ENCODE measurements at places on chromosomes 7 and 10.

- no peak for DNase-seq
Observed at GRCh38 chr10:89591796-89592271, 53.2 kb downstream of the PANK1 start.

DNA sequence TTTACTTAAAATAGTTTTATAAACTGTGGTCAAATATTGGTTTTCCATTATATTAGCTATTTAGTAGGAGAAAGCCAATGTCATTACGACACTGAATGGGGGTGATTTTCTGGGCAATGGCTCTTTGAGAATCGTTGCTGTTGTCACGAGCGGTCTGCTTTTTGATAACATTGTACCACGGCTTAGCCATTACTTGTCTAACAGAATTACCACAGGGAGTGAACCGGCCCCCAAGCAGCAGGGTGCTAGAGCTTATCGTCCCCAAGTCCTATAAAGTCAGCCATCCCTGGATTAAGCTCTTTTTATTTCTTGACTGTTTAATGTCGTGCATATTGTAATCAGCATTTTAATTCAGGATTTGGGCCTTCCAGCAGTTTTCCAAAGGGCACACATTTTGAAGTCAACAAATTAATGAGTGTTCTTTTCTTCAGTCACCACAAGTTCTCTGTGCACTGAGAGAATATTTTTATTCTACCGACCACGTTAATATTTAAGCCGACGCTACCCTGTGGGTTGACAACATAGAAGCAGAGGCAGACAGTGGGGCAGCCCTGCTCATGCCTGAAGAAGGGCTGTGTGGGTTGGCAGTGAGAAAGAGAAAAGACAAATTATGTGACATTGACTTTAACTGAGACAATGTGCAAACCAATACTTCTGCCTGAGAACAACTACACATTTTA lies 125.8 kb downstream of the ICA1 start:
- no peak for DNase-seq

GRCh38 chr10:101014966-101015581 lies 15.5 kb downstream of the LZTS2 start:
- DNase-seq, result no peak

DNA sequence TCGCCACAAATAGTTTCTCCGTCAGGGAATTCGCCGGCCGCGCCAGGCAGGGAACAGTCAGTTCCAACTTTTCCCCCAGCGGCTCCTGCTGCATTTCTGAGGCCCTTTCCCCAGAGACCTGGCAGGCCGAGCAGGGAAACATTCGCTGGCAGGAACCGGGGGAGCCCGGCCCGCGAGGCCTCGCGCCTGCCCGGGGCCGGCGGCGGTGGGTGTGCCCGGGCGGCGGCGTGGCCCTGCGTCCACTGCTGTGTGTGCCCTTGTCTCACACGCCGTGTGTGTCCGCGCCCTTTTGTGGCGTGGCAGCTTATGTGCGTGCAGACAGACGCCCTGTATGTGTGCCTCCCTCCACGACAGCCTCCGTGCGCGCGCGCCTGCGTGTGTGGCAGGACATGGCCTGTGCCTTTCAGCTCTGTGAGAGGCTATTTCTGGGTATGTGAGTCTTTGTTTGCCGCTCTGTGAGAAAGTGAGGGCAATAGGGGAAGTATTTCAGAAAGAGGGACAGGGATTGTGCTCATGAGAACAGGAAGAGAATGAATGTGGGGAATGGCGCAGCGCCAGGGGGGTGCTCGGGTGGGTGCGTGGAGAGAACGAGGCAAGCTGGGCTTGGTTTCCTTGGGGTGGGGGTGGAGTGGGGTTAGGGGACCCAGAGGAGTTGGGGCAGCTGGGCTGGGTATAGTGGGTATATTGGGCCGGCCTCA lies 689 bp upstream of the SMARCD3 start:
- DNase-seq, result no peak

DNA sequence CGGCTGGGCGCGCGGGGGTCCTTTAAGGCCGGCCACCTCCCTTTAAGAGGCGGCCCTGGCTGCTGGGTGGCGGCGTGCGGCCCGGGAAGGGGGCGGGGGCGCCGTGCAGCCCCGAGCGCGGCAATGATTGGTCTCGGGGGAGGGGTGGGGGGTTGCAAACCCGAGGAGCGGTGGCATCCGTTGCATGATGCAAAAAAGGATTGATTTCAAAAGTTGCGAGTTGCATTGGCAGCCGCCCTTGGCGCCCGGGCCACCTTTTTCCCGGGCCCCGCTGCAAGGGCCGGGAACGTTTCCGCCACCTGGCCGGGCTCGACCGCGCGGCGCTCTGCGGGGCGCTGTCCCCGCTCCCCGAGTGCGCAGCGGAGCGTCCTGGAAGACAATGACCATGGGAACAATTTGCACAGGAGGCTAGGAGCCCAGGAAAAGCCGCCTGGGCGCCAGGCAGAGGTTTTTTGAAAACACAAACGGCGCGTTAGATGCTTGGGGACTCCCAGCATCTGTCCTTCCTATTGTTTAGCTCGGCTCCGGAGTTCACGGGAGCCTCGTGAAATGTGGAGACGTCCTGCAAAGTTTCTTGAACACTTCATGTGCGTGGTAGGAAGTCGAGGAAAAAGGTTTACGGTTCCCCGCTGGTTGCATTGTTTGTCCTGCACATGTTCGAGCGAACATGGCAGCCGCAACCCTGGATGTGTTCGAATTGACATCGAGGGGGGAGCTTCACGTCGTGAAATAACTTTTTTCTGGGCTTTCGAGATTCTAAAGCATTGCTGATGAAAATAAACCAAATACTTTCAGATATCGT lies at the start of gene SEPHS1:
Gene SEPHS1 (minus strand): TSS at position 78 of the 802 bp plus-strand sequence. CDS start 3,343 bp downstream, outside the sequence.
- peak; percentile 69 for DNase-seq

- DNase-seq, result no peak
Observed at GRCh38 chr7:48173756-48174382, 2.6 kb downstream of the ABCA13 start.

- no peak for DNase-seq
Observed at GRCh38 chr7:137732168-137732567, 114.6 kb downstream of the DGKI start.

- DNase-seq, result no peak
Observed at GRCh38 chr10:51368943-51369342, 294.7 kb downstream of the PRKG1 start.

DNA sequence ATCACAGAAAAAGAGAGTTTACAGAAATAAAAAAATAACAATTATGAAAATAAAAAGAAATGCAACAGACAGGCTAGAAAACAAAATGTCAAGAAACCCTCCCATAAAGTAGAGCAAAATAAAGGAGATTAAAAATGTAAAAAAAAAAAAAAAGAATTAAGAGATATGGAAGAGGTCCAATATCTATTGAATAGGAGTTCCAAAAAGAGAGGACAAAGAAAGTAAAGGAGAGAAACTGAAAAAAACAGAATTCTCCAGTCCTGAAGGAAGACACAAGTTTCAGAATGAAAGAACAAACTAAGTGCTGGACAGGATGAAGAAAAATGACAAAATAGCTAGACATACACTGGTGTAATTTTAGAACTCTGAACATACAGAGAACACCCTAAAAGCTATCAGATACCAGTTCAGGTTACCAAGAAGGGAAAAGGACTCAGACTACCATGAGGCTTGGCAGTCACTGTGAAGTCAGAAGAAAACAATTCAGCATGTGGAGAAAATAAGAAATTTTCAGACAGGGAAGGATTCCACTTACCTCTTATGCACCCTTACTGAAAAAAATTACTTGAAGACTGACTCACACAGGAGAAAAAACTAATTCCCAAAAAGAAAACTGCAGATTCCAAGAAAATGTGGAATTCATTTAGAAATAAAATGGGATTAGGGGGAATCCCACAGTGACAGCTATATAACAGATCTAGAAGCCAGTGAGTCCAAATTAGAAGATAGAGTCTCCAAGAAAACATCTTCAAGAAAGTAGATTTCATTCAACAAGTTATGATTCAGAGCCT lies 40.4 kb upstream of the ABLIM1 start:
- DNase-seq, result no peak

- DNase-seq, result no peak
Observed at GRCh38 chr10:120318862-120319261, 138.2 kb upstream of the PLPP4 start.

GRCh38 chr10:80288849-80289248 lies 609 bp downstream of the MAT1A start:
- DNase-seq, result no peak

GRCh38 chr10:3737864-3738263 lies 47.1 kb downstream of the KLF6 start:
- DNase-seq, result no peak

DNA sequence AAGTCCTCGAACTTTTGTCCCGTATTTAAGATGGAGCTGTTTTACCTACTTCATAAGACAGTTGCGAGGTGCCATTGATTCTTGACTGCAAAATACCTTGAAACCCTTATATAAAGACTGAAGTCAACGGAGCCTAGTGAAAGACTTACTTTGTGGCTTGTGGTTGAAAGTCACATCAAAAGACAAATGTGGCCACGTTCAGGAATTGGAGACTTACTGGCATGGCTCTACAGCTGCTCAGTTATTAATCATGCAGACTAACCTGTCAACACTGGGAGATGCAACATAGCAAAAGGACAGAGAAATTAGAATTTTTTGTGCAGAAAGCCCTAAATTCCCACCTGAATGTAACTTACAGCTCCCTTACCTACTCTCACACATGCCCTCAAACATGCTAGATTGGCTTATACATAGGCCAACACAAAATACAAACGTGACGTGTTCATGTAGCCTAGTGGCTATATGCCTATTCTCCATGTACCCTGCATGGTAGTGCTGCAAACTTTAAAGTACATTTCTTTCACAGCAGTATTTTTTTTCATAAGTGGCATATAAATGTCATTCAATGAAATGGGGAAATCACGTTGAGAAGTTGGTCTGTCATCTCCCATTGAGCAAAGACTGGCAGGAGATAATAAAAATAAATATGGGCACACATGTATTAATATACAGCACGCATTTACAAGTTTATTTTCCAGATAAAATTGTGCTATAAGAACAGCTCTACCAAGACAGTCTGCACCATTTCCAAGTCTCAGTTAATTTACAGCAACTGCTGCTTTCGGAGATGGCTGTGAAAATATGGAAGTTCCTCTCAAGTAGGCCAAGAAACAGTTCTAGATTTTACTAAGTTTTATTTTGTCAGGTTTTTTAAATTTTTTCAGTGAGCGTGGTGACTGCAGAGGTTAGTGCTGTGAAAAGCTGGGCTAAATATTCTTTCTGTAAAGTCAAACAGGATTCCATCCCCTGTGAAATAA lies 170.4 kb upstream of the C7orf33 start:
- DNase-seq, result no peak

GRCh38 chr7:33457039-33457438 lies 327.7 kb downstream of the BBS9 start:
- DNase-seq, result no peak

- no peak for DNase-seq
Observed at GRCh38 chr7:96285579-96285978, 36.3 kb downstream of the SLC25A13 start.

DNA sequence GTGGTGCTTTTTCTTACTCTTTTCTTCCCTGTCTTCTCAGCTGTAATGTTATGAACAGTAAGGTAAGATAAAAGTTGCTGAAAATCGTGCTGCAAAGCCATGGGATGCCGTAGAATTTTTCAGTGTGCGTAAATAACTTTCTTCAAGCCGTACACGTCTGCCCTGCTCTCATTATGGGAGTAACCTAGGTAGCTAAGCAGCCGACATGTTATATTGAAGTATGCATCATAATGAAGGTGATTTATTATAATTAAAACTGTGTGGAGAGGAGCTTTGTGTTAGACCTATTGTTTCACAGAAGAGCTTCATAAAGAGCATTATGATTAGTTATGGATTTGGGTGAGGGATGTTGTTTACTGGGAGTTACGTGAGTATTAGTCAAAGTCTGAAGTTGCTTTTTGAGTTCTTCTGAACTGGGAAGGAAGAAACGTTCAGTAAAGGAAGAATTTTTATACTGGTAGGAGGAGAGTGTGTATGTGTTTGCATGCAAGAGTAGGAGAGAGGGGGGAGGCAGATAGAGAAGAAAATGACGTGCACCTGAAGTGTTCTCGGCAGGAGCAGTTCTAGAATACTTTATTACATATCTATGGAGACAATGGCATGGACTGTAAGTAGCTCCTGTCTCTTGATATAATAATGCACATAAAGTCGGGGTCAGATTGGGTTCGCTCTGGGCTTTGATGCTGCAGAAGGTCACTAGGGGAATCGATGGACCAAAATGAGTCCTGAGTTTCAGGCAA lies 56.3 kb downstream of the POU6F2 start:
- no peak for DNase-seq

- DNase-seq, result no peak
Observed at GRCh38 chr7:16062269-16062668, 359.1 kb downstream of the CRPPA start.

- DNase-seq, result no peak
Observed at GRCh38 chr7:86956567-86956966, 102.9 kb downstream of the ELAPOR2 start.

DNA sequence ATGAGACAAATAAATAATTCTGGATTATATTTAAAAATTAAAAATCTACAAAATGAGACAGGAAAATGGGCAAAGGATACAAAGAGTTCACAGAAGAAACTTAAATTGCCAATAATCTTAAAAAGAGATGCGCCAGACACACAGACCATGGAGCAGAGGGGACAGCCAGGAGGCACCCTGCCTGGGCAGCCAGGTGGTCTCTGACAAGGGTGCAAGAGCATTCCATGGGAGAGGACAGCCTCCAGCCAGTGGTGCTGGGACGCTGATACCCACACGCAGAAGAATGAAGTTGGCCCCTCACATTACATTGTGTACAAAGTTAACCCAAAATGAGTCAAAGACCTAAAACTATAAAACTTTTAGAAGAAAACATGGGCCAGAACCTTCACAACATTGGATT lies 106.3 kb downstream of the NKX6-2 start:
- DNase-seq, result no peak

DNA sequence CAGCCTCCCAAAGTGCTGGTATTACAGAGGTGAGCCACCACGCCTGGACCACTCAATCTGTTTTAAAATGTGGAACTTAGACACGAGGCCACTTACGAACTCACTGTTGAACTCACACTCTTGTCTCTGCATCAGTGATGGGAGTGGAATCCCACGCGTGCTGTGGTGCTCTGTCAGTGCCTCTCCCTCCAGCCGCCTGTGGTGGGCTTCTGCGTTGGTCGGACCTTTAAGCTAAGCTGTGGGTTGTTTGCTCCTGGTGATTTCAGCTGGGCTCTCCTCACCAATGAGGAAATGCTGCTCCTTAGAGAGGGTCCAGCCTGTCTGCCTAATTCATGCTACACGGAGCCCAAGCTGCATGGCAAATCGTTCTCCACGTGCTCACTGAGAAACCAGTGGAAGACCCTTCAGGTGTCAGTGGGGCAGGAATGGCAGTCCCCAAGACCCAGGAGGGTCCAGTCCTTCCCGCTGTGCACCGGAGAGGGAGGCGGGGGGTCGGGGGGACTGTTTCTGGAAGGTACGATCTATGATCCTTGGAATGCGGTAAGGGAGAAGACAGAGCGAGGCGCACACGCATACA lies 17.9 kb upstream of the PRKAR1B start:
- DNase-seq, result no peak

All from activated CD4-positive, CD25-positive, alpha-beta regulatory T cell treated with anti-CD3 and anti-CD28 coated beads, Interleukin-2, amount 50 U/mL, for 72 hours (primary cell).